MCF 10A (cell line): ENCODE measurements at places on chromosomes 12 and 14.

GRCh38 chr14:23153851-23154796 lies 29.3 kb downstream of the SLC7A8 start:
- H3K36me3 ChIP-seq: no peaks in the 10 kb centered on the region
- H3K27me3 ChIP-seq: no peaks in the 10 kb centered on the region
- DNase-seq: peak; percentile 79
- peak overlapping the region; percentile 52 for H3K4me3 ChIP-seq

GRCh38 chr12:49684310-49684854 lies 22.8 kb downstream of the FMNL3 start:
- no peaks in the 10 kb centered on the region for H3K4me1 ChIP-seq
- H3K27ac ChIP-seq: no peak overlapping the region
- no peak overlapping the region for H3K4me3 ChIP-seq
- DNase-seq: no peak
- peaks cover 2% of the 10 kb centered on the region for H3K27me3 ChIP-seq

DNA sequence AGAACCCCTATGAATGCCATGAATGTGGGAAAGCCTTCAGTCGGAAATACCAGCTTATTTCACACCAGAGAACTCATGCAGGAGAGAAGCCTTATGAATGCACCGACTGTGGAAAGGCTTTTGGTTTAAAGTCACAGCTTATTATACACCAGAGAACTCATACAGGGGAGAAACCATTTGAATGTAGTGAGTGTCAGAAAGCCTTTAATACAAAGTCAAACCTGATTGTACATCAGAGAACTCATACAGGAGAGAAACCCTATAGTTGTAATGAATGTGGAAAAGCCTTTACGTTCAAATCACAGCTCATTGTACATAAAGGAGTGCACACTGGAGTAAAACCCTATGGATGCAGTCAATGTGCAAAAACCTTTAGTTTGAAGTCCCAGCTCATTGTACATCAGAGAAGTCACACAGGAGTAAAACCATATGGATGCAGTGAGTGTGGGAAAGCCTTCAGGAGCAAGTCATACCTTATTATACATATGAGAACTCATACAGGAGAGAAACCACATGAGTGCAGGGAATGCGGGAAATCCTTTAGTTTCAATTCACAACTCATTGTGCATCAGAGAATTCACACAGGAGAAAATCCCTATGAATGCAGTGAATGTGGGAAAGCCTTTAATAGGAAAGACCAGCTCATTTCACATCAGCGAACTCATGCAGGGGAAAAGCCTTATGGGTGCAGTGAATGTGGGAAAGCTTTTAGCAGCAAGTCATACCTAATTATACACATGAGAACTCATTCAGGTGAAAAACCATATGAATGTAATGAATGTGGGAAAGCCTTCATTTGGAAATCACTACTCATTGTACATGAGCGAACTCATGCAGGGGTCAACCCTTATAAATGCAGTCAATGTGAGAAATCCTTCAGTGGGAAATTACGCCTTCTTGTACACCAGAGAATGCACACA lies 22.3 kb downstream of the ZNF268 start:
- H3K4me1 ChIP-seq: no peaks in the 10 kb centered on the region
- H3K27me3 ChIP-seq: no peaks in the 10 kb centered on the region
- peak; percentile 13 for DNase-seq

DNA sequence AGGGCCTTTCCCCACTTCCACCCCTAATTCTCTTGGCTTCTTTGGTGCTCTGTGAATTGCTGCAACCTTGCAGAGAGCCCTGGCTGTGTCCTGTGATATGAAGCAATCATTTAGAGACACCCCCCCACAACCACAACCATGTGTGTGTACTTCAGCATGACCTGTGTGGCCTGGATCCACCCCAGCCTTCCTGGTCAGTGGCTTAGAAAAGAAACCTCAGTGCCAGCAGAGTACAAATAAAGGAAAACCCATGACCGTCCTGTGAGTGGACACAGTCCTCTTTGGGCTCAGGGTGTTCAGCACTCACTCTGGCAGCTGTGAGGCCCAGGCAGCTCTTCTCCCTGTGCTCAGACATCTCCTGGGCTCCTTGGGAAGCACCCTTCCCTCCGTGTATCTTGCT lies 206.6 kb upstream of the DIO3 start:
- no peak for DNase-seq
- H3K4me3 ChIP-seq: no peak overlapping the region
- H3K27me3 ChIP-seq: peaks cover 41% of the 10 kb centered on the region
- no peaks in the 10 kb centered on the region for H3K4me1 ChIP-seq

GRCh38 chr12:51171884-51172514 lies 936 bp downstream of the TFCP2 start:
- DNase-seq: peak; percentile 8
- peaks cover 6% of the 10 kb centered on the region for H3K36me3 ChIP-seq
- no peaks in the 10 kb centered on the region for H3K27me3 ChIP-seq
- no peaks in the 10 kb centered on the region for H3K4me1 ChIP-seq
- no peak overlapping the region for H3K4me3 ChIP-seq

GRCh38 chr12:46517579-46517962 lies 145.0 kb upstream of the SLC38A2 start:
- no peaks in the 10 kb centered on the region for H3K27me3 ChIP-seq
- peak overlapping the region; percentile 27 for H3K27ac ChIP-seq
- H3K4me1 ChIP-seq: peaks cover 18% of the 10 kb centered on the region
- peaks cover 13% of the 10 kb centered on the region for H3K36me3 ChIP-seq
